ENCODE measurements at places on chromosomes 2 and 18.

- DNase-seq, result no peak
Measured at GRCh38 chr2:74530239-74531187, 780 bp downstream of the HTRA2 start.

DNA sequence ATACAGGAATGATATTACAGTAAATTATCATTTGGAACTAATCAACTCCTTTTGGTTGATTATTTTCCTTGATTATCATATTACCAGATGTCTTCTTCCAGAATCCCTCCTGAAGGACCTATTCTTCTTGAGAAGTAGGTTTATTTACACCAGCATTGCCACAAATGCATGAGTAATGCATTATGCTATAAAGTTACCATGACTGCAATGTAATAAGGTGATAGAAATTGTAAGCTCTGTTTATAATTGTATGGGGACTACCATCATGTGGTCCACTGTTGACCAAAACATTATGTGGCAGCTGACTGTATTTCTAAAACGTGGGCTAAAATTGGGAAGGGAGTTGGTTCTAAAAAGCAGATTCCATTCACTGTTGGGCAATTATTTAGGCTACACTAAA, 602.2 kb downstream of the NYAP2 start:
- peak; percentile 62 for DNase-seq

DNA sequence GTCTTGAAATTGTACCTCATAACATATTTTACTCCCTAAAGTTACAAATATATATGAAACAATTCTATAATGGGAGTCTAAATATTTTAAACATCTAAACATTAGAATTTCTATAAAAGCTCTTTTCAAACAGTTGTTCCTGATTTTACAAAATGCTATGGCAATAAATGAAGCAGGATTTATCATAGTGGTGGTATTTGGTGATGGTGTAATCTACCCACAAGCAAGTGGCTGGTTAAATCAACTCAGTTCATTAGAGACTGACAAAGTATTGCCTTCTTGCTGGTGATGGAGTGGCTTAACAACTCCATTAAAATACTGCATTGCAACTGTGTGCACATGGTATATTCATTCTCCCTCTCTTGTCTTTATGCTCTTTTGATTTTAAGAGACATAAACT, 138.9 kb downstream of the PMAIP1 start:
- DNase-seq, result no peak

DNA sequence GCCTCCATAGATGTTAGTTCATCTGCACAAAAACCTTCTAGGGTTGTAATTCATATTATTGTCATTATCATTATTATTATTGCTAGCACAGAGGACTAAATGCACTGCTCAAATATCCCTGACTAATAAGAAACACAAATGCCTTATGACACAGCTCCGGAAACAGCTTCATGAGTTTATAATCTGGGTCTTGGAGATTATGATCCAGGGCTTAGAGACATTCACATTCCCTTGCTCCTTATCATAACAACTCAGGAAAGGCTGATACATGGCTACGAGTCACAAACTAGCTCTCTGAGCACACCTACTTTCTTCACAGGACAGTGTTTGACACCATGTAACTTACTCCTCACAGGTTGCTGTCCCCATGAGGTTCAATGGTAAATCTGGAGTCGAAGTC, 102.2 kb upstream of the TTC39C start:
- DNase-seq, result no peak

DNA sequence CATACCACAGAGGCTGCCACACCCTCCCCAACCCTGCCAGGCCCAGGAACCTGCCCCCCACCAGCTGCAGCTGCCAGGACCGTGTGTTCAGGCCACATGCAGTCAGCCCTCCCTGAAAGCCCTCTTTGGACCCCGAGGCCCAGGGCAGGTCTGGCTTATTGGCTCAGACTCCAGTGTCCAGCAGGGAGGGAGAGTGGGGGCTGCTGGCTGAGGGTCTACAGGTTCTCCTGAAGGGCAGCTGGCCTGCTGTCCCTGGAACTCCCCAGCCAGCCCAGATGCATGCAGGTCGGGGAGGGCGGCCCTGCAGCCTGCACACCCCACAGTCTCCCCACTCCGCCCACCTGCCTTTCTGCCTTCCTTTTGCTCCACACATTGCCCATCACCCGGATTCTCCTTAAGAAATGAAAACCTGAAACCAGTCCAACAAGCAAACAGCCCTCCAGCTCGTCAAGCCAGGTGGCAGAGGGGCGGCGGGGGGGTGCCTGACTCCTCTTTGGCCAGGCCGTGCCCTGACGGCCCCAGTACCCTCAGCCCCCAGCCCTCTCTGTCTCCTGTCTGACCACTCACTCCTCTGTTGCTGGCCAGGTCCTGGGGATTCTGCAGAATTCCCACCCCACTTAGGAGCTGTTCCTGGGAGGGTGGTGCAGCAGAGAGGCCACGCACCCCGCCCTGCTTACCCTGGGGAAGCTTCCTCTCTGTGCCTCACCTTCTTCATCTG, 18.0 kb downstream of the GPR35 start:
- no peak for DNase-seq

DNA sequence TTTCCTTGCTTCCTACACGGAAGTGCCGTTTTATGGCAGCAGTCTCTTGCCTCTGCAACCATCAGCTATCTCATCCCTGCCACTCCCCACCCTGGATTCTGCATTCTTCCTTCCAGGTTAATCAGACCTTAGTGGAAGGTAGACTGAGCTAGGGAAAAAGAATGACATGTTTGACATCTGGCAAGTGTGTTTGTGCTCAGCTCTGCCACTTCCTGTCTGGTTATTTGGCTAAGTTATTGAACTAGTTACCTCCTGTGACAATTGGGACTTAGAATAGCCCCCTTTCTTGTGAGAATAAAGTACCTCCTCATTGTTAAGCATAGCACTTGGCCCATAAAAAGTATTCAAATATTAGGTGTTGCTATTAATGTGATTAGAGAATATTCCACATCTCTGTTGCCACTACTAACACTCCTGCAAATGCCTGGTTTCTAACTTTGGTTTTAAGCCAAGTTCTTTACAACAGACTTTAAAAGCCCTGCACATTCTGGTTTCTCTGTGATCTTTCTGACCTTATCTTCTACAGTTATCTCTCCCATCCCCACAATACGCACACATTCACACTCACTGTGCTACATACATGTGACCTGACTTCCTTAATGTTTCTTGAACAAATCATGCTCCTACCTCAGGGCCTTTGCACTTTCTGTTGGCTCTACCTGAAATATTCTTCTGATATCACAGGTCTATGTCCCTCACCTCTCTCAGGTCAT, 10.8 kb upstream of the MAPRE2 start:
- DNase-seq, result no peak

DNA sequence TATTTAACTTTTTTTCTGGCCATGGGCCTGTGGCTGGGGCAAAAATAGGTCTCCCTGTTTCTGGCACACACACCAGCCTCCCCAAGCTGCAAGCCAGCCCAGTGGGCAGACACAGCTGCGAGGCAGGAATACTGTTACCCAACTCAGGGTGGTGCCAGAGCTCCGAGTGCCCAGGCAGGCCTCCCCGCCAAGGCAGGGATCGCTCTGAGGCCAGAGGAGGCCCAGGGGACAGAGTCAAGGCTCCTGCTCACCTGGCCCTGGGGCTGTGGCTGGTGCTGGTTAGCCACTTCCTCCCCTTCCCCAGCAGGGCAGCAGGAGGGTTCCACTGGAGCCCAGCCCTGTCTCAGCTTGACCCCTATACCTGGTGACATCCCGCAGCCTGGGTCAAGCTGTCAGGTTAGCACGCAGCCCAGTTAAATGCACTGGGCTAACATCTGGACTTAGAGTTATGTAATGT, 67.1 kb upstream of the EPAS1 start:
- DNase-seq, result no peak

- DNase-seq, result no peak
Measured at GRCh38 chr18:48721312-48721711, 182.5 kb downstream of the CTIF start.

DNA sequence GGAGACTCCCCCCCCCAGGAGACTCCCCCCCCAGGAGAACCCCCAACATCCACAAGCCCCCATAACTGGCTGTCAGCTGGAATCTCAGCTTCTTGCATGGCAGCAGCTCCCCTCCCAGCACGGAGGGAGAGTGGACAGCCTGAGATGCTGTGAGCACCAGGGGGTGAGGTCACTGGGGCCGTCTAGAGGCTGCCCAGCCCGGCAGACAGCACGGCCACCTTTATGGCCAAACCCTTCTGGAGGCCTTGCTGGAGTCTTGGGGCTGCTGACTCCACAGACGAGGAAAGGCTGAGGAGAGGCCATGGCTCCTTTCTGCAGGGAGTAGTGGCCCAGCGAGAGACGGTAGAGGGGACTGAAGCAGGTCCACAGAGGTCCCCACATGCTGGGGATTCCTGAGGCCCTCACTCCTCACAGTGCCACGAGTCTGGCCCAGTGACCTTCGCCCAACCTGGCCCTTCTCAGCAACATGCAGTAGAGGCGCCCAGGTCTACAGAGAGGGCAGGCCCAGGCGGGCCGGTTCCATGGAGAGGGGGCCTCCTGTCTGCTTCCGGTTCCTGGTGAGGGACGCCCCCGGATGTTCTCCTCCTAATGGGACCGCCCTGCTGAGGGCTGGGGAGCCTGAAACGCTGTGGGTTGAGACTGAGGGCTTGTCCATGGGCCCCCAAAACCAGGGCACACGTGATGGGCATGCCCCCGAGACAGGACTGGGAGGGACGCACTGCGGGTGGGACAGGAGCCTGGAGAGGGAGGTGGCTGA, 122.6 kb upstream of the CTDP1 start:
- no peak for DNase-seq

DNA sequence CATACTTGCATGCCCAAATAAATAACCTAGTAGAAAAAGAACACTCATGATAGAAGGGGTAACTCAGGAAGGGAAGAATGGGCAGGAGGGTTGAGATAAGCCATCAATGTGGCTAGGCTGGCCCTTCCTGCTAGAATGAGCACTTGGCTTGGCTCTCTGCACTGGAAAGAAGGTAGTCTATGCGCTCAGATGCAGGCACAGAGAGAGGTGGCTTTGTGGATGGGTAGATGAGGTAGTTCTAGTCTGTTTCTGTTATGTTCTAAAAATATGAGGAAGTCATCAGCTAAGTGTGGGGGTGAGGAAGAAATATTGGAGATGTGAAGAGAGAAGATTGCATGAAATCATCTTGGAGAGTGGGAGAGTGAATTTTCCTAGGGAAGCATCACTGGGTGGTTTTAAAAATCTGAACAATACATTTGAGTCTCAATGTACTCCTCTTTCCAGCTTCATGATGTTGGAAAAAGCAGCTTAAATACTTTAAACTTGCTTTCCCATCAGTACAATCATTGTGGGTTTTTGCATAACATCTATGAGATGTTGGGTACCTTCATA, 357.1 kb downstream of the CNTNAP5 start:
- no peak for DNase-seq

GRCh38 chr2:176178757-176179295, 9.6 kb upstream of the HOXD1 start:
- no peak for DNase-seq

DNA sequence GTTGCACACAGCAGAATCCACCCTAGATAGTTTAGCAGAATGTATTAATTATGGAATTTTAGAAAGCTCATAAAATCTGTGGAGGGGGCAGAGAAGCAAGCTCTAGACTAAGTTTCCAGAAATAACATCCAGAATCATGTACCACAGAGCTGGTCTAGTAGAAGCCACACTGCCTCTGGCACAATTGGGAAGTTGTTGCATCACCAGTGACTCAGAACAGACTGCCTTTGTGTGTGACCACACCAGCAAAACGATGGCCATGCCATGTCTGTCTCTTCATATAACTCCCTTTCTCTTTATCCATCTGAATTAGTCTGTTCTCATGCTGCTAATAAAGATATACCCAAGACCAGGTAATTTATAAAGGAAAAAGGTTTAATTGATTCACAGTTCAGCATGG, 158.9 kb downstream of the CCDC148 start:
- DNase-seq, result peak; percentile 43

DNA sequence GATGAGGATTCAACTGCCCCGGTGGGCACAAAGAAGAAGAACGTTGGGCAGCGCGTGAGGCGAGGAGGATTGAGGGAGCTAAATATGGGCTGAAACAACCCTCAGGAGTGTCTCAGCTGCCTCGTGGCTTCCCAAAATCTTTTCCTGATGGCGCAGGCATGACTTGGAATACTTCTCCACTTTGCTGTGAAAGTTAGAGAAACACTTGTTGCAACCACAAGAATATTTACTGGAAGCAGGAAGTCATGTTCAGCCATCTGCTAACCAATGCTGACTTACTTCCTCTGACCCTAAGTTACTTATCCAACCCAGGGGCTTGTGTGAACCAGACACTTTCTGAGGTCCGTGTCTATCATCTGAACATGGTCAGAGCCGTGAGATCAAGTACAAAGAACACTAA, 148.8 kb downstream of the ARL4C start:
- no peak for DNase-seq

GRCh38 chr2:9473985-9474360, 378 bp upstream of the IAH1 start:
- DNase-seq, result no peak

- peak; percentile 33 for DNase-seq
Measured at GRCh38 chr2:226911932-226912331, 76.1 kb downstream of the RHBDD1 start.

DNA sequence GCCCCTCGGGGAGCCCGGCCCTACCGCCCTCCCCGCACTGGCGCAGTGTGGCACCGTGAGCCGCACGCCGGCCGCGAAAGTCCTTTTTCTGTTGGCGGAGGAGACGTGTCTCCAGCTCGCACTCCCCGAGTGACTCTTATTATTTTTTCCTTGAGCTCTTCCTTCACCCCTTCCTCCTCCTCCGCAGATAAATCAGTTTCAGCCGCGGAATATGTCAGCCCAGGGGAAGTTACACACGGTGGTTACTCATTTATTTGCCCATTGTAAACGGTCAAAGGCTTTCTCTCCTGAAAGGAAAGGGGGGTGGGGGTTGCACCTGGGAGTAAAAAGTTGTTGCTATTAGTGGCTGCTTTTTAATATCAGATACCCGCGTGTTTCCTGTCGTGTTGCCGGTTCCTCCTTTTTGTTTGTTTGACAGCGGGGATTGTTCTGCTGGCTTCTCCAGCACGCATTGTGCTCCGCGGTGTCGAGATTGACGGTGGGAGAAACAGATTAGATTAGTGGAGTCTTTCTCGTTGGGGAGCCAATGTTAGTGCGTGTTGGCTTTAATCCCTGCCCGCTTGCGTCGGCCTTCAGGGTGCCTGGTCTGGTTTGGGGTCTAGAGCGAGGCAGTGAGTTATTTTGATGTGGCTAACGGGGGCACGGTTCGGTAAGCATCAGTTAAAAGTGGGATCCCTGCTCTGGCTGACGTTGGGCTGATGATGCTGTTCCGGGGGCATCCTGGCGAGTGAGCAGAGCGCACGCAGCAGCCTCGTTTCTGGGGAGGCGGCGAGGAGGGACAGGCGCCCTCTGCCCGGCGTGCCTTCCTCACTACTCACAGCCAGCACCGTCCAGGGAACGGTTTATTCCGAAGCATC, 1.6 kb downstream of the CRIM1 start:
- DNase-seq, result no peak

- no peak for DNase-seq
Measured at GRCh38 chr18:51153659-51154371, 43.7 kb downstream of the MEX3C start.

- no peak for DNase-seq
Measured at GRCh38 chr2:100446696-100447095, 23.6 kb upstream of the NMS start.

Data from H4 (cell line).